Naive thymus-derived CD4-positive, alpha-beta T cell (primary cell): ENCODE measurements at places on chromosomes 3 and 15. TPM values are rescaled to one million over a fixed set of nuclear protein-coding genes. Genes with fewer than 3 reads are reported as not detected.

DNA sequence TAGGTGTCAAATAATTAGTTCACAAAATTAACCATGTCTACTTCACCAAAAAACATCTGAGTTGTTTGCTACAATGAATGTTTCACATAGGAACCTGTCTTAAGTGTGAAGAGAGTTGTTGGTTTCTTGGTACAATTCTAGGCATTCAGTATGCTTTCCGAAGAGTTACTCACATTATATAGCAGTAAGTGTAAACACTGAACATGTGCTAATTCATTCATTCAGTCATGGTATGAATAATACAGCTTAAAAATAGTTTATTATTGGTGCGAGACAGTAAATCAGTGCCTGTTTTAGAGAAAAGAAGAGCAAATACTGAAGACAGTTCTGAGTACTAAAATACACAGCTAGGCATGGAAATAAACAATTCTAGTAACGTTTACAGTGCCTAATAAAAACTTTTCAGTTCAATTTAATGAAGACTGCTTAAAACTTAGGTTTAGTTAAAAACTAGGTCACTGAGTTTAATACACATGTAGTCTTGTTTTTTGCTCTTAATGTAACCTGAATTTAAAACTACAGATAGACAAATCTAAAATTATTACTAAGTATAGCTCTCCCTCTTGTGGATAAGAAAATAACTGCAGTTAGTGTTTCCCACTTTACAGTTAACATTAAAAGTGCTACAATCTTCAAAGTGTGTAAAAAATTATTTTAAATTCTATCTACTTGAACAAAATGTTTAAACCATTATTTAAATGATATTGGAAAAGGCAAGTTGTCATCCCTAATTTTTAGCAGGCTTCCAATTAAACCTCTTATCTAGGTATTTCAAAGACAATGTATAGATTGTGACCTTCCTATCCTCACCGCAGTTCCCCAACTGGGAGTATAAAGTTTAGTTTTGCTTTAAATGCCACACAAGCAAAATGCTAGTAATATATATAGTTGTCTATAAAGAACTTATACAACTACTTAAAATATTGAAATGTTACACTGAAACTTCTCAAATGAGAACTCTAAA is 20.1 kb upstream of the ZCWPW2 start:
- H3K4me1 ChIP-seq = peaks cover 27% of the 10 kb centered on the region
- H3K36me3 ChIP-seq = peaks cover 12% of the 10 kb centered on the region
- DNase-seq = no peak
- no peak overlapping the region for H3K27ac ChIP-seq
- no peaks in the 10 kb centered on the region for H3K27me3 ChIP-seq
- H3K4me3 ChIP-seq = no peak overlapping the region

DNA sequence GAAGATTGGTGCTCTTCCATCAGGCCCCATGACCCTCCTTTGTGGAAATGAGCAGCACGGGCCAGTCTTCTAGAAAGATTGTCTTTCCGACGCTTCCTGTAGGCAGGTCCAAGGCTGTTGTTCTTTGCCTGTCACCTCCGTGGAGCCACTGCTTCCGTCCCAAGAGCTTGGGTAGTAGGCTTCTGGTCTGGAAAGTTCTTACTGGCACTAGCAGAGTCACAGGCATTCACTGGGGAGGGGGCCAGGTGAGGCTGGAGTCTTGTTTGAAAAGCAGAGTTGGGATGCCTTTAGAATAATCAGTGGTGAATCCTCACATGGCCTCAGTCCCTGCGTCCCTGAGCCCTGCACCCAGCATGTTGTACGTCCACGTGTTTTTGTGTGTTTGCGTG is 76.2 kb upstream of the ADPGK start:
- no peaks in the 10 kb centered on the region for H3K27me3 ChIP-seq
- DNase-seq = no peak

- H3K27me3 ChIP-seq = no peaks in the 10 kb centered on the region
- H3K36me3 ChIP-seq = no peaks in the 10 kb centered on the region
- no peak for DNase-seq
Observed at GRCh38 chr3:74436184-74436583, 178.3 kb downstream of the CNTN3 start.

ALG1L2 gene
- not detected in 2 replicates for total RNA-seq

FGF7 gene
- 0.34 TPM for total RNA-seq
